ENCODE measurements at places on chromosomes 3 and 15.

DNA sequence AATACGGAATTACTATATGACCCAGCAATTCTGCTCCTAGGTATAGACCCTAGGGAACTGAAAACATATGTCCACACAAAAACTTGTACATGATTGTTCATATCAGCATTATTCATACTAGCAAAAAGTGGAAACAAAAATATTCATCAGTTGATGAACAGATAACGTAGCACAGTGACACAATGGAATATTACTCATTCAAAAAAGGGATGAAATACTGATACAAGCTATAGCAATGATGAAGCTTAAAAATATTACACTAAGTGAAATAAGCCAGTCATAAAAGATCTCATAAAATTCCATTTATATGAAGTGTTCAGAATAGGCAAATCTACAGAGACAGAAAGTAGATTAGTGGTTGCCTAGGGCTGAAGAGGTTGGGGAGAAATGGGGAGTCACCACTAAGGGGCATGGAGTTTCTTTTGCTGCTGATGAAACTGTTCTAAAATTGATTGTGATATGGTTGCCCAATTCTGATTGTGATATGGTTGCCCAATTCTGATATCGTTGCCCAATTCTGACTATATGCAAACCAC lies 10.5 kb downstream of the C15orf61 start:
- DNase-seq: no peak

DNA sequence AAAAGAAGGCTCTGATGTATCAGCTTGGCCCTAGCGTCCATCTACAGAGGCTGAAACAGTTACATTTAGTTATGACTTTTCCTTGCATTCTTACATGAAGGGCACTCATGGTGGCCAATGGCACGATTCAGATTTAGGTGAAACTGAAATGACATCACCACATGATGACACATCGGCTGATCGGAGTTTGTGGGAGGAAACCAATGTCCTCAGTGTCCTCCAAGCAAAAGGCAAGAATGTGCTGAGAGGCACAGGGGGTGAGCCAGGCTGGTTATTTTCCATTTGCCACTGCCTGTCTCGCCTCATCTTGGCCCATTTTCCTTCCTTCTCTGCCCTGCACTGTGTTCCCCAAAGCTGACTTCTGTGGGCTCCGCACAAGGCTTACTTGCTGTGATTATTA lies 34.4 kb downstream of the TARS3 start:
- DNase-seq: no peak

GRCh38 chr15:63528138-63528659 lies 23.8 kb downstream of the USP3 start:
- DNase-seq: no peak

GRCh38 chr3:150220041-150220440 lies 188.1 kb upstream of the TSC22D2 start:
- DNase-seq: no peak

- DNase-seq: no peak
Observed at GRCh38 chr15:60411774-60412425, 14.1 kb upstream of the ANXA2 start.

- no peak for DNase-seq
Observed at GRCh38 chr3:188470508-188471130, 316.7 kb downstream of the LPP start.

GRCh38 chr3:69143612-69144011 lies 21.2 kb upstream of the LMOD3 start:
- DNase-seq: no peak

DNA sequence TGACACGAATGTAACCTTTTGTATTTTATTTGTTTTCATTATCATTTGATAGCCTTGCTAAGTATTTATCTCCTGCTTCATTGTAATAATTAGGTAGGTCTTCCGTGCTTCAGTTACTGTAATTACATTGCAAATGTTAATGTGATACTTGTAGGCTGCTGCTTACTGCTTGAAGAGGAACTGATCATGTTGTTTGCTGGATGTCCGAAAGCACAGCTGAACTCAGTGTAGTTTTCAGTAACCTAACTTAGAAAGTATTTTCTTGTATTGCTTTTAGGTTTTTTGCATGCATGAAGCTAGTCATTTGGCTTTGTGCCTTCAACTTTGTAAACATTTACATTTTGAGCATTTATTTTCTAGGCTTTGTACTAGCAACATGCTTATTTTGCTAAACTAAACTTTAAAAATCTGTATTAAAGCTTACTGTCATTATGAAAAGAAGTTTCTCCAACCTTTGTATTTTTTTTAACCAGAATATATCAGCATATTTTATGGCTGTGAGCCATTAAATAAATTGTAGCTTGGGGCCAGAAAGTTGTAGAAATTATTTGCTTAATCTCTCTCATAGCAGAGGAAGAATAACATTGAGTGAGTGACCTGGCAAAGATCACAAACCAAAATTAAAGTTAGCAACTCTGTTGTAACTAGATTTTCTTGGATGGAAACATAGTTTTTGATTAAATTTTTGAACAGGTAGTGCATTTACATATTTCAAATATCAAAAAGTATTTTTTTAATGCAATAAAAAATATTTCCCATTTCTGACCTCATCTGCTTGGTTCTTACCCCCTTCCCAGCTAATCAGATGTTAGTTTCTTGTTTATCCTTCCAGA lies 30.7 kb downstream of the SACM1L start:
- no peak for DNase-seq

- DNase-seq: no peak
Observed at GRCh38 chr3:61378311-61378710, 127.1 kb upstream of the FHIT start.

GRCh38 chr3:2927259-2927658 lies 182.9 kb downstream of the IL5RA start:
- DNase-seq: no peak

GRCh38 chr3:29441422-29441821 lies 160.6 kb downstream of the RBMS3 start:
- DNase-seq: no peak

DNA sequence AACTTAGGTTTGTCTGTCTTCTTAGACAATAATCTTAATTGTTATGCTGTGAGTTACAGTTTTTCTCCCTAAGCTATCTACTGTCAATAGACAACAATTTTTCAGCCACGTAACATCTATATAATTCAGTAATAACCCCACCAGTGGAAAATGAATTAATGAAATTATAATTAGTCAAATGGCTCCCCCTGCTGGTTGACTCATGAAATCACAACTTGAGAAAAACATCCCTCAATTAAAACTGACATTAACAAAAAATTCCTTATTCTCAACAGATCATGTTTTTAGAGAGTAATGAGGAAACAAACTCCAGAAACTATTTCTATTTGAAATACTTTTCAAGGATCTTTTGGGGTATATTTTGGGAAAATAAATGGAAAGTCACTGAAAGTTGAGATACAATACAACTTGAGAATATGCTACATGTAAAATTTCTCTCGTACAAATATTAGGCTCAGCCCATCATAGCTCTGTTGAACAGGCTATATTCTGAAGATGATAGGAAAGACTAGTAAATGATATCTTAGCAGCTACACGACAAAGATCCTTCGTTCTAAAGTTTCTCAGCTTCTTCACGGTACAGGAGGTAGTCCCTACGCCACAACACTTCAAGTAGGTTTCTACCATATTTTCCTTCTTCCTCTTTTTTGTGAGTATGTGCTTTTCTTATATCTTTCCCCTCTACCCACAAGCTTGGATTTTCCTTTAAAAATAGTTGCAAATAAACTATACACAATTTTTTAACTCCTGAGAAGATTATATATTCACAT lies 20.7 kb downstream of the PPP1R2 start:
- DNase-seq: no peak

GRCh38 chr3:123679712-123680386 lies 95.0 kb upstream of the HACD2 start:
- no peak for DNase-seq

DNA sequence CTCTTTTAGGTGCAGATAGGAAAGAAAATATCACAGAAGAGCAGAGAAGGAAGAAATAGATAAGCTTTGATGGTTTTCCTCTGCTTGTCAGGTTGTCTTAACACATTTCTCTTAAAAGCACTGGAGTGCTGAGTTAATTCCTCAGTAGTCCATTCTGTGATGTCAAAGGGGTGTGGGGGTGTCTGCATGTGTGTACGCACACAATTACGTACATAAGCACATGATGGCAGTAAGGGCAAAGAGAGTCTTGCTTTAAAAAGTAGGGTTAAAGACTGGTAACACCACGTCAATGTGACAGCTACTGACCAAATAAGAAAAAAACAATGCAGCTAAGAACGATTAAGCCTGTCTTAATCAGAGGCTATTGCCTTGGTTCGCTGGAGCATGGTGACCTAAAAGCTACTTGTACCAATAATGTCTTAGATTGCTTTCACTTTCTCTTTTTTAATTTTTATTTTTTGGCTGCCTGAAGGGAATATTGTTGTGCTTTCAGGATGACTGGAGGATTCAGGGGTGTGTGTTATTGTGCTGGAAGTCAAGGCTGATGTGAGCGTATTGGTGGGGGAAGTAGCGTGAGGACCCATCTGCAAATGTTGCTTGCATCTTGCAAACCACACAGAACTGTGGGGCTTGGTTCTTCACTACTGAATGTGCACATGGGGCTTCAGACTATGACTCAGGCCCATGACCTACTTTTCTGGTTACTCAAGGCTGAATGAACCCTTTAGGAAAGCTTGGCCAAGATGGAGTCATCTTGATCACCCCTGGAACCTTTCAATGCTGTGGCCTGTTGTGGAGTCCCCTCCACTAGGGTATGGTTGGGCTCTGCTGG lies 417.8 kb upstream of the TPM1 start:
- DNase-seq: no peak

DNA sequence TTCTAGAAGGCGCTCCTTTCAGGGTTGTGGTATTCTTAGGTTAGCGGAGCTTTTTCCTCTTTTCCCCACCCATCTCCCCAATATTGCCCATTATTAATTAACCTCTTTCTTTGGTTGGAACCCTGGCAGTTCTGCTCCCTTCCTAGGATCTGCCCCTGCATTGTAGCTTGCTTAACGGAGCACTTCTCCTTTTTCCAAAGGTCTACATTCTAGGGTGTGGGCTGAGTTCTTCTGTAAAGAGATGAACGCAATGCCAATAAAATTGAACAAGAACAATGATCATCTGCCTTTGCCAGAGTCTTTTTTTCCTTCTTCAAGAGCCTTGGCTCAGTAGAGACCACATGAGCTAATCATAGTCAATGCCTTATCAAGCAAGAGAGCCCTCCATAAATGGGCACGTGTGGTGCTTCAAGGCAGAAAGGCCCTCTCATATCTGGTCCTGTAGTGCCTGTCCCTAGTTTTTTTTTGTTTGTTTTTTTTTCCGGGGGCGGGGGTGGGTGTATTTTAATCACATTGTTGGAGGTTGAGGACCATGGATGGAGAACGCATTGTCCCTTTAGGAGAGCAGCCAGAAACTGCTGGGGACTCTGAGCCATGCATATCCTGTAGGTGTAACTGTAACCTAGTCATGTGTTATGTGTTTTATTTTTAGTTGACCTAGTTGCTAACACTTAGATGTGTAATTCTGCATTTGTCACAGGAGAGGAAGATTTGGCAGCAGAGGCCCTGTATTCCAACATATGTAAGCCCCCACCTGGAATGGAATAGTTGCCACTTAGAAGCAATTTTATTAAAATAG lies 64.7 kb upstream of the ACAD9 start:
- no peak for DNase-seq

DNA sequence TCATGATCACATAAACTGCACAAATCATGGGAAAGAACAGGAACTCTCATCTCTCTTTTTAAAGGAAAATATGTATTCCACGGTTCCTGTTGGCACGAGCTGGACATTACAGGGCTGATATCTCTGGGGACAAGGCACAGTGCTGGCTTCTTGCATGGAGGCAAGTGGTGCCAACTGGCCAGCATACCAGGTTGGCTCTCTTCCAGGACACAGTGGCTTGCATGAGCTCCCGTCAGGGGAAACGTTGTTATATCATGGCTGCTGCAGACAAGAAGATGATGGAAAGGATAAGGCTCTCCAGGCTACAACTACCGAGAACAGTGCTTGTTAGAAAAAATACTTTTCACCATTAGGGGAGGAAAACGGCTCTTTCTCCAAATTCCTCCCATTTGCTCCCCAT lies 283.9 kb downstream of the RORA start:
- no peak for DNase-seq

GRCh38 chr3:180311242-180311641 lies 274.5 kb upstream of the PEX5L start:
- no peak for DNase-seq

GRCh38 chr3:195001961-195002861 lies 268.7 kb downstream of the XXYLT1 start:
- peak; percentile 84 for DNase-seq

DNA sequence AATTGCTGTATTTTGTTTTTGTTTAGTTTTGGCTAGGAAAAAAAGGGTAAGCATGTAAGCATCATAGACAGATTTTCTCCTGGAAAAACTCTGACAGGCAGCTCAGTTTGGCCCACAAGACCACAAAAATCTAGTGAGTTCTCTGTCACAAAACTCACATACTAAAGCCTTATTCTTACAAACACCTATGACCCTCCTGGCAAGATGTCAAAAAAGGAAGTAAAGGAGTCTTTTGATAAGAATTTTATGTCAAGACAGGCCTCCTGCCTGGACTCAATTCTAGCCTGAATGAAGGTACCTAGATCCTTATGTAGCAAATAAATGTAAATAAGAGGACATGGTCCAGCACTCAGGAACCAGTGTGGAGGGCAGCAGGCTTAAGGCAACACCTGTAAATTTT lies 668.3 kb upstream of the ZNF385D start:
- DNase-seq: no peak

DNA sequence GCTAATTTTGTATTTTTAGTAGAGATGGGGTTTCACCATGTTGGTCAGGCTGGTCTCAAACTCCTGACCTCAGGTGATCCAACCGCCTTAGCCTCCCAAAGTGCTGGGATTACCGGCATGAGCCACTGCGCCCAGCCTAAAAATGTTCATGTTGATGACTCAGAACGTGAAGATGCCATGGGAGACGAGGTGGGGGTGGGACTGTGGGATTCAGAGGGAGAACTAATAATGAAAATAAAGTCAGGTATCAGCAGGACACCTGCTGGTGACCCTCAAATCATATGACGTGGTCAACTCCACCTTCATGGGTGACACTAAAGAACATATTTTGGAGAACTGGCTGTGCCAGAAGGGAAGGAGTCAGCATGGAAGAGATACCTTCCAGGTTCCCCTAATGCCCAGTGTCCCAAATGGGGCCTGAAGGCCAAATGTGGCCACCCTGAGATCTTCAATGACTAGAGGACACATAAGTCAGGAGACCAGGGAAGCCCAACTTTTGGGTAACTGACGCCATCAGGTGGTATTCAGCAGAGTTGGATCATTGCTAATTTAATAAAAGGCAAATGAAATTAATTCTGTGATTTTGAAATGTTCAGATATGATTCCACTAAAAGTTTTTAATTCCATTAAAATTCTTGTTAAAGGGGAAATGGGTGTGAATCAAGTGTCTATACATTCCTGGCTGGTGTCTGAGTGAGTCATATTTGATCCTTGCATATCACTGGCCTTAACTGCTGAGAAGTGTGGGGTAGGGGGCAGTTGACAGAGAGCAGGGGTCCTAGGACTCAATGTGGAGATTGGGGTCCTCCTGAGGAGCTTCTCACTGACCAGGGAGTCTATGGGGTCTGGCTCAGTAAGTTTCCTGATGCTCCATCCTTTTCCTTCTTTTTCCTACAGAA lies 88.6 kb upstream of the GSK3B start:
- no peak for DNase-seq

- no peak for DNase-seq
Observed at GRCh38 chr15:58511599-58511987, 79.8 kb downstream of the LIPC start.

GRCh38 chr15:40960925-40961324 lies 7.7 kb downstream of the CHAC1 start:
- DNase-seq: no peak
